ENCODE measurements at places on chromosomes 13 and 19.

DNA sequence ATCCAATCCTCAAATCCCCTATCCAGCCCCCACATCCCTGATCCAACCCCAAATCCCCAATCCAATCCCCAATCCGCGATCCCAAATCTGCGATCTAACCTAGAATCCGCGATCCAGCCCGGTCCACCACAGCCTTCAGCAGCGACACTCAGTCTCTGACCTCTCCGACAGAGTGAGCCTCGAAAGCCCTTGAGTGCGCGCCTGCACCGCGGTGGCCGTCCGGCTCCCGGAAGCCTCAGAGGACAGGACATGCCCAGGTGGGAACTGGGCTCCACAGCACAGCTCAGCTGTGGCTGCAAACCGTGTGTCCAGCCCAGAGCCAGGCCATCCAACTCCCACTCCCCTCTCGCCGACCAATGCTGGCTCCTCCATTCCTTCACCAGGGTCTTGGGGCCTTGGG is 48.8 kb upstream of the C1QTNF9B start:
- no peak for DNase-seq

DNA sequence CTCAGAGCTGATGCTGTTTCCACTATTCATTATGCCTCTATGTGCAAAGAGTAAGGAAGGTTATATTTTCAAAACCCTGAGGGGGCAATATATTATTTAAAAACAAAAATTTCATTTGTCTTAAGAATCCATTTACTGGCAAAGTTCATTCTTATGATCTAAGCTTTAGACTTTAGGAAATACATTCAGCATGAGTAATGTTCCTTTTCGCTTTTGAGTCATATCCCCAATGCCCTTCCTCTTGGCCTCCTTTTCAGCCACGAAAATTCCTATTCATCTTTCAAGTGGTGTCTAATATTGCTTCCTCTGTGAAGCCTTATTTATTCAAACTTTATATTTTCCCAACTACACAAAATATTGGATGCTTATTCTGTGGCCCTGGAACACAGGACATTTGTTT is 1317.0 kb downstream of the PCDH9 start:
- no peak for DNase-seq

DNA sequence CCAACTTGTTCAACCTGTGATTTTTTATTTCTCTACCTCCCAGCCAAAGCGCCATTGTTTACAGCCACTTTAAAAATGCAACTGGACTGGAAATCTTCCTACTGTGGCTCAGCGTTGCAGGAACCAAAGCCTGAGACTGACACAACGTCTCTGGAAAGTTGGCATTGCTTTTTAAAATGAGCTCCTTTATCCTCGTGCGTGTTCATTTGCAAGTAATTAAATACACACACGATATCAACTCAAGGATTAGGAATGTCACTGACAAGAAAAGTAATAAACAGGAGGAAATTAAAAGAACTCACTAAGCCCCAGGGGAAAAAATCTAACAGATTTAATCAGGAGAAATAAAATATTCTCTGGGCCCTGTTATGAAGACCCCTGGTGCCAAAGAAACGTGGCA is 184.6 kb upstream of the IRS2 start:
- no peak for DNase-seq

- no peak for DNase-seq
These were observed 64.4 kb downstream of the B3GLCT start for GRCh38 chr13:31264151-31264550.

Data from KBM-7 (cell line).